ENCODE measurements at places on chromosomes 1 and 21. TPM values are rescaled to one million over a fixed set of nuclear protein-coding genes. Genes with fewer than 3 reads are reported as not detected.

The OR6K3 gene
- polyA plus RNA-seq, result not detected

The PTGFR gene
- 1.1 TPM for polyA plus RNA-seq

The TRIM63 gene
- polyA plus RNA-seq, result 0.44 TPM

The PTPRU gene
- polyA plus RNA-seq, result 5.2 TPM

The GPA33 gene
- 0.03 TPM for polyA plus RNA-seq

The ADGRL2 gene
- polyA plus RNA-seq, result 15.7 TPM

The DNALI1 gene
- polyA plus RNA-seq, result 18.8 TPM

The SPRR2G gene
- polyA plus RNA-seq, result not detected

The AKT3 gene
- 12.1 TPM for polyA plus RNA-seq

The GBP4 gene
- 13.3 TPM for polyA plus RNA-seq

The RGS7 gene
- 2.0 TPM for polyA plus RNA-seq

The FCRL1 gene
- 0.48 TPM for polyA plus RNA-seq

The NTPCR gene
- 56.3 TPM for polyA plus RNA-seq

The PDZK1IP1 gene
- polyA plus RNA-seq, result 169 TPM

The ADAMTSL4 gene
- polyA plus RNA-seq, result 7.5 TPM

The TACSTD2 gene
- polyA plus RNA-seq, result 369 TPM

The ARMH1 gene
- 8.6 TPM for polyA plus RNA-seq

The UBASH3A gene
- 0.31 TPM for polyA plus RNA-seq

The FCRL5 gene
- 0.44 TPM for polyA plus RNA-seq

The TIPRL gene
- 15.0 TPM for polyA plus RNA-seq

The GPR153 gene
- 2.6 TPM for polyA plus RNA-seq

The HAO2 gene
- not detected for polyA plus RNA-seq

The AGMAT gene
- 0.35 TPM for polyA plus RNA-seq

The CD1E gene
- polyA plus RNA-seq, result 0.53 TPM
